ENCODE measurements at places on chromosomes 13 and 19.
A peak's percentile ranks its signal among the peaks of the same experiment; 100 is the strongest.

DNA sequence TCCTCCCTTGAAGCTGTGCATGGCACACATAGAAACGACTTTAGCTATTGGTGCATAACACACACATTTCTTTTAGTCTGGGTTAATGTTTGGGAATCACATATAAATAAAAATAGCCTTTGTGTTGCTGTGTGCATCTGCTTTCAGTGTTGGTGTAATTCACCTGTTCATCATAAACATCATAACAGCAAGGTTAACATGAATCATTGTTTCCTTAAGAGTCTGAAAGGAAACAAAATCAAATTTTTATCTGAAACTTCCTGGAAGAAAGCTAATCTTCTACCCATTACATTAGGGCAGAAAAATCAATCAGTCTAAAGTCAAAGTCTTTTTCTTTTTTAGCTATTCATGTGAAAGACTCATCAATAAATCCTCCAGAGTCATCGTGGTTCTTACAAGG, 35.0 kb upstream of the TNFSF11 start:
- DNase-seq = no peak

- DNase-seq = no peak
These were observed 304.4 kb upstream of the NBEA start for GRCh38 chr13:34637636-34638035.

DNA sequence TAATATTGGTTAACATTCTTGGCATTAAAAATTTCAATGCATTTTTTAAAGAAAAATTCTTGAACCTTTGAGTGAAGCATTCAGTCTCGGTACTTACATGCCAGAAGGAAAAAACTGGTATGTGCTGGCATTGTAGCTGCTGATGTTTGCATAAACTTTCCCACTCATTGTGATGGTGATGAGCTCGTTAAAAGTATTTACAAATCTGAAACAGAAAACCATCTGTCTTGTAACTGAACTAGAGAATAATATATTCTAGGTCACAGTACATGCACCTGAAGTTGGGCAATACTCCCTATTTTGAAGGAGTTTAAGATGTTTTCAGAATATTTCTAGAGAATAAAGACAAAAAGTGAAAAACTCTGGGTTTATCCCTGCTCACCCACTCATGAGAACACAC, 64.1 kb downstream of the SLC15A1 start:
- no peak for DNase-seq

- DNase-seq = no peak
These were observed 214.0 kb downstream of the ENOX1 start for GRCh38 chr13:43572656-43573360.

DNA sequence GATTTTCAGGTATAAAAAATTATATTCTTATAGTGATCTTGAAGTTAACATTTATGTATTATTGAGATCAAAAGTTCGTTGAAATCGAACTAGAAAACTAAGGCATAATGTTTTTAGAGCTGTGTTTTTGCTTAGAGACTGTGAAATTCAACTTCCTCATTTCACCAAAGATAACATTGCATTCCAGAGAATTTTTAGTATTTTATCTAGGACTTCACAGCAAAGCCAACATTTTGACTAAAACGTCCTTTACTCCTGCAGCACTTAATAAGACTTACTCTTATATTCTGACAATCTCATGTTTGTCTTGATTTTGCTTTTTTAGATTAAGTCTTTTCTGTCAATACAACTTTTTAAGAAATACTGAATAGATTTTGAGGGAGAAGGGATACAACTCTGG, 4.7 kb downstream of the KCTD4 start:
- no peak for DNase-seq

DNA sequence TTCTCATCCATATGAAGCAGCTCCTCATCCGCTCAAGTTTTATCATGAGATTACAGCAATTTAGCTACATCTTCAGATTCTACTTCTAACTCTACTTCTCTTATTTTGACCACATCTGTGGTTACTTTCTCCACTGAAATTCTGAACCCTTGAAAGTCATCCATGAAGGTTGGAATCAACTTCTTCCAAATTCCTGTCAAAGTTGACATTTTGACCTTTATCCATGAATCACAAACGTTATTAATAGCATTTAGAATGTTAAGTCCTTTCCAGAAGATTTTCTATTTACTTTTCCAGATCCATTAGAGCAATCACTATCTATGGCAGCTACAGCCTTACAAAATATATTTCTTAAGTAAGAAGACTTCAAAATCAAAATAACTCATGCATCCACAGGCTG, 421.7 kb upstream of the GPC6 start:
- DNase-seq = no peak

DNA sequence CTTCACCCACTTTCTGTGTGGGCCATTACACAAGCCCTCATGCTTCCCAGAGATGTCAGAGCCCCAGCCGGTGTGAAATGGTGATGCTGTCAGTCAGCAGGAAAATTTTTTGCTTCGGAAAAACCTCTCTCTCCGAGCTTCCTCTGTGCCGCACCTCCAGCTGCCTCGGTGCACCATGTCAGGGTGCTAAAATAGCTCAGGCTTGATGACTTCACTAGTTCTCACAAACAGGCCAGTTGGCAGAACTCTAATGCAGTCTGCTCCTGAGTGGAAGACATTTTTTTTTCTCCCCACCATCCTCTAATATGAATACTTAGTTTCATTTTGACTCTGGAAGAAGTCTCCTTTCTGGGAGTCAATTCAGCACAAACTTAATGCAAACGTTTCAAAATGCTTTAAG, 71.3 kb downstream of the KLF12 start:
- DNase-seq = no peak

GRCh38 chr19:48815870-48816501, 5.2 kb upstream of the BCAT2 start:
- DNase-seq = no peak

- DNase-seq = peak; percentile 71
These were observed 1.0 kb upstream of the UBE2M start for GRCh38 chr19:58559275-58560006.

- no peak for DNase-seq
These were observed 50.1 kb downstream of the PCCA start for GRCh38 chr13:100138859-100139491.

DNA sequence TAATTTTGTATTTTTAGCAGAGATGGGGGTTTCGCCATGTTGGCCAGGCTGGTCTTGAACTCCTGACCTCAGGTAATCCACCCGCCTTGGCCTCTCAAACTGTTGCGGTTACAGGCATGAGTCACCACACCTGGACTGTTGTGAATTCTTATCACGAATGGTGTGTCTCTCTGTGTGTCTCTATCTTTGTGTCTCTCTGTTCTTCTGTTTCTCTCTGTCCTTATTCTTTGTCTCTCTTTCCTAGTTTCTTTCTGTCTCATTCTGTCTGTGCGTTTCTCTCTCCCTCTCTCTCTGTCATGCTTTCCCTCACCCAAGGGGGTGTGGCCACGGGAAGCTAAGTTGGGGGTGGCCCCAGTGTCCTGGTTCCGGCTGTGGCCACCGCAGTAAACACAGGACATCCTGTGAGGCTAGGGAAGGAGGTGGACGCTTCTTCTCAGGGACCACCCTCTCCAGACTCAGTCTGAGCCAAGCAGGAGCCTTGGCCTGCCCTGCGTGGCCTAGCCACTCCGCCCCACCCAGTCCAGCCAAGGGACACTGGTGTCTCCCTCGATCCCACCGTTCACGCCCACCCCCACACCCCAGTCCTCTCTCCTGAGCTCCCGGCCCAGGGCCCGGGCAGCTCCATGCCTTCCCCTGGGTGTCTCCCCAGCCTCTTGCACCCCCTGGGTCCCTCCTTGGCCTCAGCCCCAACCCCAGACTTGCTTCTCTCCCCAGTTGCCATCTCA, 3.9 kb upstream of the PRX start:
- DNase-seq = no peak

DNA sequence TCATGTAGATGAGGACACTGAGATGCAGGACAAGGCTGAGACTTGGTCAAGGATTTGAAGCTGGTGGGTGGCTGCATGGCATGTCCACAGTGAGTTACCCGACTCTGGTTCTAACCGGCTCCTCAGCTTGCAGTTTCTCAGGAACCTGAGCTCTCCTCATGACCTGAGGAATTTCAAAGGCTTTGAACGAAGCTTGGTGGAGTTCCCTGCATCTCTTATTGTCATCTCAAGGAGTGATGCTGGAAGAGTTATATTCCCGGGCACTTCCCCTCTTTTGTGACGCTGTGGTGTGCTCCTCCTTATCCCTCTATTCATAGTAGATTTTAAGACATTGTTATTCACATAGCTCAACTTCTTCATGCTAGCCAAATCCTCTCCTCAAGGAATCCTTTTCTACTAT, 500.1 kb upstream of the HTR2A start:
- DNase-seq = no peak

DNA sequence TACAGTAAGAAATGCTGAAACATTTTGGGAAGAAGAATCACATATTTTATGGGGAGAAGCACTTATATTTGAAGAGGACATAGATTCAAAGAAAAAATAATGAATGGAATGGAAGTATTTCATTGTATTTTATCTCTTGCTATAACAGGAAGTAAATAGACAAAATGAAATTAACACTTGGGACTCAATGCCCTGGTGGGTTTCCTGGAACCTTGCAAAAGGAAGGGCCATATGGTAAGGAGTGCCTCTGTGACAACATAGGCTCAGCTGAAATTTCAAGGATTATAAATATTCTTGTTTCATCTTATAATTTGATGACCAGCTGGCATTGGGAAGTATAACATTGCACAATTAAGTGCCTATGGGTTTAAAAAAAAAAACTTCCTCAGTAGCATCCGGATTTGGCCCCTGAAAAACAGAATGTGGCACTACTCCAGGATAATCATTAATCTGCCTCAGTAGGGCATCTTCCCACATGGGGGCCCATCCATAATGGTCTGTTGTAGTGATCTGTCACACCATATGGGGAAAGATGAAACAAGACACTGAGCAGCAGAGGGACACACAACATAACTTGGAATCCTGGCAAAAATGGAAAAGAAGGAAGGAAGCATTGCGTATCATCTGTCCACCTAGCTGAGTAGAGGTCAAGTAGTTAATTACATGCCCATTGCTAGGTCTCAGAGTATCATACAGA, 321.6 kb downstream of the NDFIP2 start:
- no peak for DNase-seq

GRCh38 chr13:23620613-23621315, 50.6 kb downstream of the TNFRSF19 start:
- no peak for DNase-seq

GRCh38 chr13:92843549-92843948, 383.1 kb upstream of the GPC6 start:
- no peak for DNase-seq

DNA sequence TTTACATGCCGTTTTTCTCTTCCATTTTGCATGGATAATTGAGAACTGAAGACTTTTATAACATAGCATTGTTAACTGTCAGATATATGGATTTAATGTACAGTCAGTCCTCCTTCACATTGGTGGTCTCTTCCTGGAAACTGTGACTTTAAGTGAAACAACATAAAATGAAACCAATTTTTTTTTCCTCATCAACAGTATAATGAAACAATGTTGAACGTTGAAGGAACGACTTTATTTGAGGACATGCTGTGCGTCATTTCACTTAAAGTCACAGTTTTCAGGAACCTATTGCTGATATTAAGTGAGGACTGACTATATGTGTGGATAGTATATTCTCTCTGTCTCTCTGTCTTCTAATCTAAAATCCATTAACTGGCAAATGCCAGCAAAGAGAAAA, 54.8 kb downstream of the COG3 start:
- no peak for DNase-seq

DNA sequence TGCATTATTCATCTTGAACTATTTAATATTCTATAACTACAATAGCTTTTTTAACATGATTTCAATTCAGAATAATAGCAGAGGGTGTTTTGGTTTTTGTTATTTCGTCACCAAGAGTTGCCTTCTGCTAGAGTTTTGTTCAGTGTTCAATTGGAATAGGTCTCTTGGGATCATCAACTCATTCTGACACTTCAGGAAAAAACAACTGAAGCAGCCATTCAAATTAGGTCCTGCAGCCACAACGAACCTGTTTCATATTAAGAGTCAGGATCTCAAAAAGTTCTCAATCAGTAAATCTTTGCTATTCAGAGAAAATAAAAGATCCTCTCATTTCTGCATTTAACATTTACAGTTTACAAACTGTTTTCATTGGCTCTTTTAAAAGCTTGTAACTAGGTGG, 2.4 kb upstream of the CHAMP1 start:
- DNase-seq = no peak

DNA sequence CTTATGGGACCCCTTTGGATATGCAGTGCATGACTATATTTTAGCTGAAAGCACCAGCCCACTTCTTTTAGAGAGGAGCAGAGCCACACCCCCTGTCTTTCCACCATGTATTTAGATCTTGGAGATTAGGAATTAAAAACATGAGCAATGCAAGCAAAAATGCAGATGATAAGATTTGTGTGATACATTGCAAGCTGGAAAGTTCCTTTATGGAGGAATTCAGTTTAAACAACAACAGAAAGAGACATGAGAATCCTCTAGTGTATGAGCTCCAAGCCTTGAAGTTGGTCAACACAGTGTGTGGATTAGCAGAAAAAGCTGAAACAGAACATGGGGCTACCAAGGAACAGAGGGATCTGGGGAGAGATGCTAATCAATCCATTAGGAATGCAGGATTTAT, 529.8 kb upstream of the NBEA start:
- no peak for DNase-seq

DNA sequence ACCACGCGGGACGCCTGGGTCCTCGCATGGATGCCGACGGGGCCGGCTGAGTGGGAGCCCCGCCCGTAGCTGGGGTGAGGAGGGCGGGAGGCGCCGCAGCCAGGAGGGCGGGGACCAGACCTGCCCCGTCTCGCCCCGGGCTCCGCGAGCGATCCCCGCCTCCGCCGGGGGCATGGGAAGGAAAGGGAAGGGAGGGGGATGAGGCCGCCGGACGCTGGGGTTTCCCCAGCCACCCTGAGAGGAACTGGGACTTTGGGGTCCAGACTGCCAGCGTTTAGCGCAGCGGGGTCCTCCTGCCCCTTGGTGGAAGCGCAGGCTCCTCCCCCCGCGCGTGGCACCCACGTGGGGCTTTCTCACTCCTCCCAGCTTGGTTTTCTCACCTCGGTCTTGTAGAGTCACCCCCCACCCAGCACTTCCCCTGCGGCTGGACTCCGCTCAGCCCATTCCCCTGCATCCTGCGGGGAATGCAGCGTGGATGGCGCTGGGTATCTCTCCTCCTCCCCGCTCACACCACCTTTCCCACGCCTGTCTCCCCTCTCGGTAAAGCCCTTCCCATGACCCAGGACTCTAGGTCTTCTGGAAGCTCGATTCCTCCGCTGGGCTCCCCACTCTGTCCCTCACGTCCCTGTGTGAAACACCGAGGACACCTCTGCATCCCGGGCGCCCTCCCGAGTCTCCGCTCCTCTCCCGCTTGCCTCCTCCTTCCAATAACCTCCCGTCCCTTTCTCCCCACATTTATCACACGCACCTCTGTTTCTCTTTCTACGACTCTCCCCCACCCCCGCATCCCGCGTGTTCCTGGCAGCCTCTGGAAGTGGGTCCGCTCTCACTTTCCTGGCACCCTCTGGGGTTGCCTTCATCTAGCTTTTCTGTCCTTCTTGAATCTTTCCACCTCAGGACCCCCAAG, 2.1 kb downstream of the TGFB1 start:
- peak; percentile 70 for DNase-seq

DNA sequence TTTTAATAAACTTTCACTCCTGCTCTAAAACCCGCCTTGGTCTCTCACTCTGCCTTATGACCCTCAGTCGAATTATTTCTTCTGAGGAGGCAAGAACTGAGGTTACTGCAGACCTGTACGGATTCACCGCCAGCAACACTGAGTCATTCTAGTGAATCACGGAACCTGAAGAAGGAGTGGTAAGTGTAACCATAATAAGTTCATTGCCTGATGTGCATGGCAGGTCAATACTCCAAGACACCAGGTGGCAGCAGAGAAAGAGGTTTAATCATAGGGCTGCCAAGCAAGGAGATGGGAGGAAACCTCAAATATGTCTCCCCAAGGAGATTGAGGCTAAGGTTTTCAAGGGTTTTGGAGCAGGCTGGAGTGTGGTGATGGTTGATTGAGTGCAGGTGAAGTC, 204.3 kb upstream of the IPO5 start:
- DNase-seq = no peak
